Substantia nigra (tissue), 51 donors: ENCODE measurements at places on chromosomes 16 and 17.
A peak's percentile ranks its signal among the peaks of the same experiment; 100 is the strongest.

DNA sequence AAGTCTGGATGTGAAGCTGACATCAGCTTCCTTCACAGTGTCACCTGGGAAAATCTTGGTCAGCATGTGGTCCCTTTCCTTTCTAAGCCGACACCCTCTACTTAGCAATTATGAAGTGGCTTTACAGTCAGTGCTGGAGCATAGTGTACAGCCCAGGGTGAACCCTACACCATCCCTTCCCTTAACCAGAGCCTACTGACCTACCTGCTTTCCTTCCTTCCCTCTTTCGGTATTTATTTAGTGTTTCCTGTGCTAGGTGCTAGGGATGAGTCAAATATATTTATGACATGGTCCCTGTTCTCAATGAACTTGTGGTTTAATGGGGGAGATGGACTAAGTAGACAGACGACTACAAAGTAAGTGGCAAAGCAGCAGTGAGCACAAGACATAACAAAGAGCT lies 77.5 kb downstream of the CDK5R1 start:
- DNase-seq, result no peak

- DNase-seq, result no peak
These were observed 31.4 kb downstream of the BANP start for GRCh38 chr16:87982581-87983041.

DNA sequence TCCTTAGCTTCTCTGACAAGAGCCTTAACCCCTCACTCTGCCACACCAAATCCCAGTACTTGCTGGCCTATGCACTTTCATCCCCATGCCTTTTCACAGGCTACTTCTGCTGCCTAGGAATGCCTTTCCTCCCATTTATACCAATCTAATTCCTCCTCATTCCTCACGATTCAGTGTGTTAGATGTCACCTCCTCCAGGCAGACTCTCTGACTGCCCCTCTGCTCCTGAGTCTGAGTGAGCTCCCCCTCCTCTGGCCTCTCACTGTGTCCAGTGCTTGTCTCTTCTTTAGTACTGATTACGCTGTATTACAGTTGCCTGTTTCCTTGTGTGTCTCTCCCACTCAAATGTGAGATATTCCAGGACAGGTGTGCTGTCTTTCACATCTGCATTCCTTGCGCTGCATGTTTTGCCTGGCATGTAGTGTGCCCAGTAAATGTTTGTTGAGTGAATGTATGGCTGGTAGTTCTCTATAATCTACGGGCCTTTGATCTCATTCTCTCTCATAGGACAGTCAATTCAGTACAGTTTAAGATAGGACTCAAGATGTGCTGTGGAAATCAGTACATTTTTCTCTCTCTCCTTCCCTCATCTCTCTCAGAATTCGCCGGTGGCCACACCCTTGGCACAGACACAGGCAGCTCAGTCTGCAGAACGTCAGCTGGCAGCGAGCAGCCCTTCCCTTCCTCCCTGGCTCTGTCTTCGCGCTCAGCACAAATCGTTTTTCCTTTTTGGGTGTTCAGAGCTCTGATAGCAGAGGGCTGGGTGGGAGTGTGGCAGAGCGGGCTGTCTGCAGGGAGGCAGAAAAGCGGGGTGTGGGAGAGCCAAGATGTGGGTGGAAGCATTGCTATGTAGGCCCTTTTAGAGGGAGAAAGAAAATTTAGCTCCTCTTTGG lies 18.5 kb downstream of the ARL4D start:
- no peak for DNase-seq

DNA sequence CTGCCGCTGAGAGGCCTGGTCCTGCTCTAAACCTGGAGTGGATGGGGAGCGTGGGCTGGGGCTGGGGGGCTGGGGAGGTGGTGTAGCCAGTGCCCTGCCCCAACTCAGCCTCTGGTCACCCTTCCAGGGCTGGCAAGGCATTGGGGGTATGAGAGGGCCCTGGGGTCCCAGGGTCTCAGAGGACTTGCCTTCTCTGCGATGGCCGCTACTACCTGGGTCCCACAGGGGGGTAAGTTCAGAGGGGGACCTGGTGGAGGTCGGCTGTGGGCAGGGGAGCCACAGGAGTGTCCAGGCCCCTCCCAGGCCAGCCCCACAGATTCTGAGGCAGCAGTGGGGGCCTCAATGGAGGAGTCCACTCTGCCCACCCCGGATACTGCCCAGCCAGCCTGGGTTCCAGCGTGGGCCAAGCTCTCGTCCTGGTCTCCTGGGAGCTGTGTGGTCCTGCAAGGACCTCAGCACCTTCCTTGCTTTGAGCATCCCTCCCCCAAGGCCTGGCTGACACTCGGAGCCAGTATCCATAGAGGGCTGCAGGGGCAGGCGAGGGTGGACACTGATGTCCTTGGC lies 20.5 kb downstream of the JPH3 start:
- DNase-seq, result no peak

DNA sequence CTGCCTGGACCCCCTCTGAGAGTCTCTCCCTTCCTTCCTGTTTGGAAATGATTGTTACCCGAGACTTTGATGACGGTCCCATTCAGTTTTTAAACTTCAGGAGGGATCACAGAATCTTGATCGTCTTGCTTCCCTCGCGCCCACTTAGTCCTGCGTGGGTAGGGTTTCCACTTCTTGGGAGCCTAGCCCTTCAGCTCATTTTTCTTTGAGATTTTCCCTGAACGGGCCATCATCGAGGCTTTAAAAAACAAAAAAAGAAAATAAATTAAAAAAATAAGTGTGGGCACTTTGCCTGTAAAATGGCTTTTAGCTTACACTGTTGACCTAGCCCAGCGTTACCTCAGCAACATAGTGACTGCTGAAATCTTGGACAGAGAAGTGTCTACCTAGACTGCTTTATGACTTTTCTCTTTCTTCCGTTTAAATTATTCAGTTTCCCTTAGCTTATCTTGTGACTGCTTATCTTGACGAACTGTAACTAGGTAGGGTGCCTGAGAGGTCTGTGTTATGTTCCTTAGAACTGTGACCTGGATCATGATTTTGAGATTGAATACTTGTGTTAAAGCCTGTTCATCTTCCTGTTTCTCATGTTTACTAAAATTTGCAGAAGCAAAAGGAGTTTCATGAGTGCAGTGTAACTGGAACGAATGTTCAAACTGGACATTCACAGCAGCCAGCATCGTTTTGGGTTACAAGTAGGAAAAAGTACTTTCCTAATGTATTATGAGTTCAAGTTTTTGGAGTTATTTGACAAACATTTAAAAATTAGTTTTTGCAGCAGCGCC lies 874 bp downstream of the WWP2 start:
- no peak for DNase-seq

GRCh38 chr16:66488505-66488904 lies 61.4 kb downstream of the BEAN1 start:
- no peak for DNase-seq

DNA sequence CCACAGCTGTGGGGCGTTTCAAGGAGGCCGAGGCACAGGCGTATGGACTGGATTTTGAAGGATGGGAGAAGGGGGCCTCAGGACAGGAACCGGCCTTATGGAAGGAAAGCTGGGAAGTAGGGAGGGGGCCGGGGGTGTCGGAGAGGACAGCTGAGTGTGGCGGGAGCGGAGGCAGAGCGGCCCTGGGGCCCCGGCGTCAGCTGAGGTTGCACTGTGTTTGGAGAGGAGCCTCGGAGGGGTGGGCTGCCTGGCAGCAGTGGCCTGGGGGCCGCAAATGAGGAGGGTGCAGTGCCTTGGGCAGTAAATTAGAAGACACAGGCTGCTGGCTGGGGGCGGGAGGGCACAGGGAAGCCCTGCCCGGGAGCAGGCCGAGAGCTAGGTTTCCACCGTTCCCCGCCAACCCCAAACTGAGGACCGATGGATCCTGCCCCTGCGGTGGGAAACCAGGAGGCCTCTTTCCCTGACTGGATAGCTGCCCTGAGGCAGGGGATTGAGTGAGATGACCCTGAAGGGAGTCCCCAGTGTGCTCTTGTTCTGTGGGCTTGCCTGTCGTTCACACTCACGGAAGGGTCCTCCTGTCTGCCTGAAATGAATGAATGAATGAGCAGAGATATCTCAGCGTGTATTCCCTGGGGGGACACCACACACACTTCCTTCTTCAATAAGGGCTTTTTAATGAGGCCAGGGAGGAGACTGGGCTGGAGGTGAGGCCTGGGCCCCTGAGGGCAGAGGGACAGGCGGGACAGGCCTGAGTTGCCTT lies 18.4 kb downstream of the FOXJ1 start:
- DNase-seq, result no peak

- DNase-seq, result no peak
These were observed 26.8 kb upstream of the KDM6B start for GRCh38 chr17:7807206-7807605.

DNA sequence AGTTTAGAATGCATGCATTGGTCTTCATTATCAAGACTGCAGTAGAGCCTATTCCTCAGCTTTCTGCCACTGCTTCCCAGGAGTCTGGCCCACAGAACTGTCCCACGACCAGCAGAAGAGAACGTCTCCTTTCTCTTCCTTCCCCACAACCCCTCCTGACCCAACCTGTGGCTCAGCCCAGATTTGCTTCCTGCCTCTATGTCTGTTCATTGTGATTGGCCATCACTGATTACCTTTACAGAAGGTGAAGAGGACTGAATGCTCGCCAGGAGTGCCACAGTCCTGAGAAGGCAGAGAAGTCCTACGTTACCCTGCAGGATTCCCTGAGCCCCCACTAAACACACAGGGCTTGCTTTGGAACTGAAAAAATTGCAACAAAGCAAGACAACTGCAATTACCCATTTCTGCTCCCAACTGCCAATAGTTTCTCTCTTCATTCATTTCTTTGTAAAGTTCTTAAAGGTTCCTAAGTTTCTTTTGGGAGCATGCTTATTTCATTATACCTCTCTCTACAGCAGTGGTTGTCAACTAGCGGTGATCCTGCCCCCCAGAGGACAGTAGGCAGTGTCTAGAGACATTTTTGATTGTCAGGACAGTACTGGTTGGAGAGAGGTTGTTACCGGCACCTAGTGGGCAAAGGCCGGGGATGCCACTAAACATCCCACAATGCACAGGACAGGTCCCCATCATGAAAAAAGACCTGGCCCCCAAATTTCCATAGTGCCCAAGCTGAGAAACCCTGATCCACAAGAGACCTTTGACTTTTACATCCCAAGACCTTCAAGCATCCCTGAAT lies 4.5 kb upstream of the NAT9 start:
- peak; percentile 55 for DNase-seq

- DNase-seq, result peak; percentile 92
These were observed 6.0 kb upstream of the LPCAT2 start for GRCh38 chr16:55502801-55503366.

- DNase-seq, result no peak
These were observed 59.7 kb downstream of the PDPK1 start for GRCh38 chr16:2597560-2597902.

DNA sequence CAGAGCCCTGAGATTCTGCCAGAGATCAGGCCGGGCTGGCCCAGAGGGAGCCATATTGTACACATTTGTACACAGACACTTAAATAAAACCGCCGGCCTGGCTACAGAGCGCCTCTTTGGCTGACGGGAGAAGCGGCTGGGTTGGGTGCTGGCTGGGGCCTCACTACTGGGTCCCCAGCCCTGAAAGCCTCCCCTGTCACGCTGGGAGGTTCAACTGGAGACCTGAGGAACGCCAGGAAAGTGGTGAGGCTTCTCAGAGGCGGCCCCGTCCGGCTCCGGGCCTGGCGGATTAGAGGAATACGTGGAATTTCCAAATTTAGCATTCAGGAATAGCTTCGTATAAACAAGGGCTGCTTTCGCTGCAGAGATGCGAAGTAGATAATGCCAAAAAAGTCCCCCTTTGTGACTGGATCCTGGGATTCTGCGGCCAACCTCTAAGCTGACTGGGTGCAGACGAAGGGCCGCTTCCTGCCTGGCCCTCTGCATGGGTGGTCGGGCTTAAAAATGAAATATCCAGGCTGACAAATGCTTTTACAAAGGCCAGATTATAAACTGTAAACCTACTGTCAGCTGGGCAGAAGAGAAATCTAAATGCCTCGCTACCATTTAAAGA lies 252.4 kb downstream of the IRF8 start:
- no peak for DNase-seq

- DNase-seq, result no peak
These were observed at the start of gene CACNG5 for GRCh38 chr17:66834919-66835454. CACNG5 (plus strand) TSS chr17:66835117; CDS start chr17:66877333, 42,216 bp downstream.

DNA sequence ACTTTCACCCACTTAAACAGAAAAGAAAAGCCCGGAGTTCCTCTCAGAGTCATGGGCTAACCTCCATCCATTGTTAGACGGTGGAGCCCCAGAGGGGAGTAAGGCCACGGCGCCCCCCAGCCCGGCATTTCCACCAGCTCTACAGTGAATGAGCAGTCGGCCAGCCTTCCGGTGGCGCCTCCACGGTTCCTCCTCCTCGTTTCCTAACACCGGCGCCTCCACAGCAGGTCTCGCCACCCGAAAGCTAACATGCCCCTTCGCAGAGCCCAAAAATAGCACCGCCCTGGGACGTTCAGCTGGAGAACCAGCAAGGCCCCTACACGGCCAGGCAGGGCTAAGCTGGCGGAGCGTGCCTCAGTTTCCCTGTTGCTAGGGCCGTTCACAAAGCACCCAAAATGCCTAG lies 858 bp downstream of the MMD start:
- peak; percentile 24 for DNase-seq
